ENCODE measurements at places on chromosomes 4 and X.

DNA sequence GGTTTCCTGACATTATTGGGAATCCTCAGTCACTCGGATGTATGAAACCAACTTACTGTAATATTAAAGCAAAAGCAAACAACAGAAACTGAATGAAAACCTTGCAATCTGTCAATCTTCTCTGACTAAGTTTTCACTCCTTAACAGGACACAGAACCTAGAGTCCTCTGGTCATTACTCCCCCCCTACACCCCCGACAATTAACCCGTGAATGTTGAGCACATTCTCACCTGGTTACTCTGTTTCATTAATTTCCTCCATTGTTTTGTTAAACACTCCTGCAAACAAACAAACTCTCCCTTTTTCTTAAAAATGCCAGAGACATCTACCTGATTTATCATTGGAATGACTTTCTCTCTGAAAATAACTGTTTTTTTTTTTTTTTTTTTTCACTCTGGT is 469.0 kb upstream of the PRKX start:
- DNase-seq, result no peak

DNA sequence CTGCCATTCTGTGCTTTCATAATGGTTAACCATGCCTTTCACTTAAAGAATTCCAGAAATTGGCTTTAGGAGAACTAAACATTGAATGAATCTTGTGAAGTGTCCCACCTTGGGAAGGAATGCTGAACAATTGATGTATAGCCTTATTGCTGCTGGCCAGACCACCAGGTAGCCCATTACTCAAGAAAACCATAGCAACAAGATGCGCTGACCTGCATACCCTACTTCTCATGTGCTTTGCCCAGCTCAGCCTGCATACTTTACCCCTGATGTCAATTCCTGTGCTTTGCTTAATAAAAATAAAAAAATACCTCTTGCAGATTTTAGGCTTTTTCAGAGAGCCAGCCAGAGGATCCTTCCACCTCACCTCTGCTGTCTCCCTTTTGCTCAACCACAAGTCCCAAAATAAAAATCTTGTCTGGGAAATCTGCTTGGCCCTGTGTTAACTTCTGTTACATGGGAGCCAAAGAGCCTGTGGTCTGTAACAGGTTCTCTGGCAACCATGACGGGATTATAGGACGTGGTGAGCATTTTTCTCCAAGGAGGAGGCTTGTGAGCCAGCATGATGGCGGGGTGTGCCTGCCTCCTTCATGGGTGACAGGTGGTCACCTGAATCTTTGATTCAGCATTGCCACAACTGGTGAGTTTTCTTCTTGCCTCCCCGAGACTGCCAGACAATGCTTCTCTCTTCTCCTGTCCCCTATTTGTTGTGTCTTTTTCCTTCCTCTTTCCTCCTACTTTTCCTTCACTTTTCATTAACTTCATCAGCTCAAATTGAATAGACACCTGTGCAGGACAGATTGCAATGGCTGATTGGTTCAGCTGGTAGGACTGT is 106.8 kb downstream of the ARSJ start:
- DNase-seq, result no peak

- no peak for DNase-seq
Measured at GRCh38 chr4:58188316-58188715, 1078.1 kb upstream of the IGFBP7 start.

DNA sequence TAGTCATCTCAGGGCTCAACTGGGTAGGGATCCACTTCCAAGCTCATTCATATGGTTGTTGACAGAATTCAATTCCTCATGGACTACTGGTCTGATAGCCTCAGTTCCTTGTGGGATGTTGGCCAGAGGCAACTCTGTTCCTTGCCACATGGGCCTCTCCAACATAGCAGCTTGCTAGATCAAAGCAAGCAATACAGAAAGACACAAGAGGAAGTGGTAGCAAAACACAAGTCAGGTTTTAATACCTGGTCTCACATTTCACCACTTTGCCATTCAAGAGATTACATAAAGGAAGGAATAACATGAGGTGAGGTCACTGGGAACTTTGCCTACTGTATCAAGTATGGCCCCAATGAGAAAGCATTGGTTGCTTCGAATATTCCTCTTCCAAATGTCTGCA is 79.2 kb downstream of the PRSS12 start:
- DNase-seq, result no peak

- DNase-seq, result no peak
Measured at GRCh38 chr4:21167711-21168110, 467.5 kb downstream of the PACRGL start.

DNA sequence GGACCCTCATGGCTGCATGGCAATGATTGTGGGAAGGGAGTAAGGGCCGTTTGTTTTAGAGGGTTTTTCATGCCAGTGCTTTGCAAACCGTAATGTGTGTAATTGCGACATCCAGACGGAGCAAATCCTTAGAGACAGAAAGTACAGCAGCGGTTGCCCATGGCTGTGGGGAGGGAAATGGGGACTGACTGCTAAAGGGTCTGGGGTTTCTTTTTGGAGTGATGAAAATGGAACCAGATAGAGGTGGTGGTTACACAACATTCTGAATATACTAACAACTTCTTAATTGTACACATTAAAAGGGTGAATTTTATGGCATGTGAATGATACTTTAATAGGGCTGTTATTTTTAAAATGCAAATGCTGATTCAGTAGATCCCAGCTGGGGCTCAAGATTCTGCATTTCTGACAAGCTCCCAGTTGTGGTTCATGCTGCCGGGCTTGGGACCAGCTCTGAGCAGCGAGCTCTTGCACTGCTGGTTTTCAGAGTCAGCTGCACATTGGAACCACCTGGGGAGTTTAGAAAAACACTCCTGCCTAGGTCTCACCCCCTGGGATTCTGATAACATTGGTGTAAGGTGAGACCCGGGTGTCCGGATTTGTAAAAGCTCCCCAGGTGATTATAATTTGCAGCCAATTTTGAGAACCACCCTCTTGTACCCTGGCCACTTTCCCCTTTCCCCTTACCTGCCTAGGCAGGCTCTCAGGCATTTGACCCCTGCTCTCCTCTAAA is 47.7 kb downstream of the PRPS1 start:
- peak; percentile 4 for DNase-seq

GRCh38 chr4:22502895-22503814 is 12.7 kb downstream of the ADGRA3 start:
- DNase-seq, result no peak

DNA sequence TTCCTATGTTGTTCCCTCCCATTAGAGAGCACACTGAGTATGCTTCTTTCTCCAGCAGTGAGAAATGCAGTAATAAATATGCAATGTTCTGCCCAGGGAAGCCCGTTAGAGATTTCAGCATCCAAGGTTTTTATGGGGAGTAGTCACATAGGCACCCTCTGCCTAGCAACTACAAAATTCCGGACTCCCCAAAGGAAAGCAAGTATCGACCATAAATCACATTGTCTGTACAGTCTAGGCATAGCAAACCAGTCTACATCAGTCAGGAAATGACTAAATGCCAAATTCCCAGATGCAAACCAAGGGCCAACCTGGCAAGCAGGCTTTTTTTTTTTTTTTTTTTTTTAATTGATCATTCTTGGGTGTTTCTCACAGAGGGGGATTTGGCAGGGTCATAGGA is 34.8 kb downstream of the GPR101 start:
- DNase-seq, result no peak

DNA sequence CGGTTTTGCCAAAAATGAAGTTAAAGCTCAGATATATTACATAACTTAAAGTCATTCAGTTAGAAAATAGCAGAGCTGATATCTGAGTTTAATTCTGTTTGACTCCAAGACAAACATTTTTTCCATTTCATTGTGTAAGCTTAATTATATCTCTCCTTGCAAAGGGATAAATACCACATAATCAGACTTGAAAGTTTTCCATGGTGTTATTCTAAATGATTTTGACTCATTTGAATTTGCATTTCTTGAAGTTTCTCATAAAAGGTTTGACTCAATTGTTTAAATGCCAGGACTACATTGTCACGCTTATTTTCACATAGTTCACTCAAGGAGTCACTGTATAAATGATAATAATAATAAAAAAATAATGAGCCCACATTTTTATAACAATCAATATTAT is 39.4 kb upstream of the DDX60 start:
- no peak for DNase-seq

DNA sequence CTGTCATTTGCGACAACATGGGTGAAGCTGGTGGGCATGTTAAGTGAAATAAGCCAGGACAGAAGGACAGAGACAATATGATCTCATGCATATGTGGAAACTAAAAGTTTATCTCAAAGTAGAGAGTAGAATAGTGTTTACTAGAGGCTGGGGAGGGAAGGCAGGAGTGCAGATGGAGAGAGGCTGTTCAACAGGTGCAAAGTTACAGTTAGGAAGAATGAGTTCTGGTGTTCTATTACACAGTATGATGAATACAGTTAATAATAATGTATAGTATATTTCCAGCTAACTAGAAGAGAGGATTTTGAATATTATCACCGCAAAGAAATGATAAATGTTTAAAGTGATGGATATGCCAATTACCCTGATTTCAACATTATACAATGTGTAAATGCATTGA is 69.8 kb downstream of the FBXL5 start:
- no peak for DNase-seq

- DNase-seq, result peak; percentile 81
Measured at GRCh38 chrX:2707334-2707760, 16.3 kb downstream of the CD99 start.

DNA sequence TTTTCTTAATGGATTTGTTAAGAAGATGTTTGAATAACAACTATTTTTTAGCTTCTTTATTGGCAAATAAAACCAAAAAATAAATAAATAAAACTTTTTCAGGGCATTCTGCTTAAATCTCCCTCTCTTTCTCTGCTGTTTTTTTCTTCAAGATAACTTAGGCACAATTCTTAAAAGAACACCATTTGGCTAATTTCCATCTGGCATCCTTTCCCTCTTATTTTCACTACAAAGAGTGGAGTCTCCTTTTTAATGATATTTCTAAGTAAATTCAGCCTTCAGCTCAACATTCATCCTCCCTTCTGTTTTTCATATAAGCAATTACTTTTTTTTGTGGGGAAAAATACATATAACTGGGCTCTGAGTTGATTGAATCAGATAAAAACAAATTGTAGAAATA is 88.1 kb downstream of the PCDH7 start:
- DNase-seq, result no peak

DNA sequence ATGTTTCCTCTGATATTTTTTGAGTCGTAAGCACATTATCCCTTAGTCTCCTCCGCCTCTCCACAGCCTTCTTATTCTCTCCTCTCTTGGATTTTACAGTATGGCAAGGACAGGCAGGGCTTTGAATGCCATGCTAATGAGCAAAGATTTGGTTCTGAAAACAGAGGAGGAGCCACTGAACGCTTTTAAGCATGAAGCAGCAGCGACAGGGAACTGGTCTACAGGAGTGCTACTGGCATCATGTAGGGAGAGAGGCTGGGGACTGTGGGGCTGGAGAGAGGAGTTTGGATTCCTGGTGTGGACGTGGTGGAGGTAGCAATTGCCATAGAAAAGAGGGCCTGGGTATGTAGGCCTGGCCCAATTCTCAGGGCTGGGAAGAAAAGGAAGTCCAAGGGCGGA is 4.6 kb upstream of the CD99L2 start:
- DNase-seq, result no peak

DNA sequence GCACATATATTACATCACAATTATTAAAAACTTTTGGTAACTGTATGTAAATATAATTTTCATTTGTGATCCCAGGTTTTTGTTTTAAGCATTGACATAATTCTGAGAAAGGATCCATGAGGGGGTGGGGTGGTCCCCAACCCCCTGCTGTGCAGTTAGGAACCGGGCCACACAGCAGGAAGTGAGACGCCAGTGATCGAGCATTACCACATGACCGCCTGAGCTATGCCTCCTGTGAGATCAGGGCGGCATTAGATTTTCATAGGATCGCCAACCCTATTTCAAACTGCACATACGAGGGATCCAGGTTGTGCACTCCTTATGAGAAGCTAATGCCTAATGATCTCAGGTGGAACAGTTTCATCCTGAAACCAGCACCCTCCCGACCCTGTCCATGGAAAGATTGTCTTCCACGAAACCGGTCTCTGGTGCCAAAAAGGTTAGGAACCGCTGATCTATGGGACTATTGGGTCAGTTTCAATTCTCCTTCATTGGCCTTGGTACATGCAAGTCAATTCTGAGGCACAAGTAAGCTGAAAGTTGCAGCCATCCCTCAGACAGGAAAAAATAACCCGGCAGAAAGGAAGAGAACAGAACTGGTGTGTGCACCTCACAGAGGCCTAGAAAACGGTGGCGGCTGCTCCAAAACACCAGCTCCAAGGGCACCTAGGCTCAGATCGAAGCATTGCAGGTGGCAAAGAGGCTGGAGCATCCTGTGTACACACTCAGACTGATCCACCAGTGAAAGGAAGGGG is 7.0 kb upstream of the TMSB4X start:
- DNase-seq, result peak; percentile 63

GRCh38 chrX:107484002-107484726 is 34.7 kb downstream of the FRMPD3 start:
- no peak for DNase-seq

Measured in T-helper 1 cell (primary cell).